ENCODE measurements at places on chromosomes 1 and 21. TPM values are rescaled to one million over a fixed set of nuclear protein-coding genes. Genes with fewer than 3 reads are reported as not detected.

- DNase-seq: no peak
- peaks cover 9% of the 10 kb centered on the region for H3K4me1 ChIP-seq
- H3K27me3 ChIP-seq: peaks cover 8% of the 10 kb centered on the region
- no peak overlapping the region for H3K27ac ChIP-seq
Measured at GRCh38 chr1:2144501-2145090, 50.0 kb downstream of the FAAP20 start.

The ATP1A2 gene
- not detected for total RNA-seq

DNA sequence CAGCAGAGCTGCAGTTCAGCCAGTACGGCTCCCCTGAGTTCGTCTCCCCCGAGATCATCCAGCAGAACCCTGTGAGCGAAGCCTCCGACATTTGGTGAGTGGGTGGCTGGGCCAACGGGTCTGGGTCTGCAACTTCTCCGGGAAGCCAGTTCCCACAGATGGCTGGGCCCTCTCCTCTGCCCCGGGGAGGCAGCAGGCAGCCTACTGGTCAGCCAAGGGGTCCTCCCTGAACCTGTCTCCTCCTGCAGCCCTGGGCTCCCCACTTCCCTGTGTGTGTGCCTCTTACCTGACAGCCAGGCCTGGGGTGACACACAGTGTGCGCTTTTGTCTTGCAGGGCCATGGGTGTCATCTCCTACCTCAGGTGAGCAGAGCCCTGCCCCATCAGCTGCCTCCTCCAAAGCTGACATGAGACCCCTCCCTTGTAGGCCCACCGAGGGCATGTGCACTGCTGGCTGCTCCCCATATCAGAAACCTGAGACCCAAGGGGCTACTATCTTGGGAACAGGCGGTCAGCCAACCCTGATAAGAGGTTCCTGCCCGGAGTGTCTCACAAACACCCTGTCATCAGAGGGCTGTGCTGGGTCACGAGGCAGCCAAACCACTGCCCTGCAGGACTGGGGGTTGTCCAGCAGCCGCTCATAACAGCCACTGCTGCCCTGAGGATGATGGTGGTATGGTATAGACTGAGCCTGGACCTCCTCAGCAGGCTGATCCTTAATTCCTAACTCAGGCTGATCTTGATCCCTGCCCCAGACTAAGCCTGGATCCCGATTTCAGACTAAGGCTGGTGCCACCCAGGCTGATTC lies 37.6 kb downstream of the TRIM11 start:
- H3K4me1 ChIP-seq: no peaks in the 10 kb centered on the region
- no peak overlapping the region for H3K4me3 ChIP-seq
- no peak for DNase-seq
- peaks cover 4% of the 10 kb centered on the region for H3K27me3 ChIP-seq
- no peaks in the 10 kb centered on the region for H3K36me3 ChIP-seq
- no peak overlapping the region for H3K27ac ChIP-seq

GRCh38 chr1:15249081-15249480 lies 2.1 kb downstream of the FHAD1 start:
- DNase-seq: no peak
- H3K36me3 ChIP-seq: no peaks in the 10 kb centered on the region
- H3K4me3 ChIP-seq: no peak overlapping the region
- H3K27me3 ChIP-seq: peaks cover 54% of the 10 kb centered on the region
- no peak overlapping the region for H3K27ac ChIP-seq

The GPR37L1 gene
- not detected for total RNA-seq

- H3K27me3 ChIP-seq: no peaks in the 10 kb centered on the region
- no peaks in the 10 kb centered on the region for H3K4me1 ChIP-seq
- no peak overlapping the region for H3K4me3 ChIP-seq
- no peaks in the 10 kb centered on the region for H3K36me3 ChIP-seq
Measured at GRCh38 chr1:73472810-73473209, 725.2 kb downstream of the LRRIQ3 start.

- H3K4me1 ChIP-seq: peaks cover 80% of the 10 kb centered on the region
- DNase-seq: peak; percentile 65
- peaks cover 2% of the 10 kb centered on the region for H3K27me3 ChIP-seq
- peak overlapping the region; percentile 90 for H3K4me3 ChIP-seq
- peak overlapping the region; percentile 88 for H3K27ac ChIP-seq
- peaks cover 12% of the 10 kb centered on the region for H3K36me3 ChIP-seq
Measured at GRCh38 chr21:25561668-25562641, 45.3 kb downstream of the MRPL39 start.

DNA sequence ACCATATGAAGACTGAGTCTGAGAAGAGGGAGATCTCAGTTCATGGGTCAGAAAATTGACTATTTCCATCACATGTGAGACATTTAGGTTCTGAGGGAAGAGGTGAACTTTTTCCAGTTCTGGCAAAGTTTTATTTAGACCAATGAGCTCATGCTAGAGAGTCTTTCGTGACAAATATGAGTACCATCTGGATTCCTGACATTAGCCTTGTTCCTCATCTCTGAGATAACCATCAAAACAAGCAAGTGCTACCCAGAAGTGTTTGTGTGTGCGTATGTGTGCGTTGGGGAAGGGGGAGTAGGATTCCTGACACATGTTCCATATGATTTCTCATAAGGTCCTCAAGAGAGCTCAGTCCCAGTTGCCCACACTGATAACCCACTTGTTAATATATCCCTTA lies 120.6 kb downstream of the FASLG start:
- peaks cover 12% of the 10 kb centered on the region for H3K4me1 ChIP-seq
- peaks cover 7% of the 10 kb centered on the region for H3K36me3 ChIP-seq
- 0 out of 2 replicates have a peak, but pooled peaks cover 2% of the 10 kb centered on the region for H3K27me3 ChIP-seq
- H3K4me3 ChIP-seq: no peak overlapping the region

DNA sequence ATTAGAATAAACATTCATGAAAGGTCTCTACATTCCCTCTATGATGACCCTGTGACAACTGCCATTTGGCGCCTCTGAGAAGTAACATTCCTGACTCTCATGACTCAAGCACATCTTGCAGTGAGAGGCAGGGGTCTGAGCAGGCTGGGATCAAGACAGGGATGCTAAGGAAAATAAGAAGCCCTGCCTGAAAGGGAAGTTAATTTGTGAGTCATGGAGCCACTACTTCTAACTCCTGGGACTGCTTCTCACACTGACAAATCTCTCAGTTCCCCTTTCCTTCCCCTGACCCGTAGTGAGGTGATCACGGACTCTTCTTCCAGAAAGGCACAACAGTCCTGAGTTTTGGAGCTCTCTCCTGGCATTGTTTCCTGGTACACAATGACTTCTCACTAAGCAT lies 231.9 kb downstream of the TNR start:
- H3K27ac ChIP-seq: no peak overlapping the region
- H3K4me3 ChIP-seq: no peak overlapping the region
- H3K36me3 ChIP-seq: no peaks in the 10 kb centered on the region

The TP73 gene
- total RNA-seq: not detected

The TAGLN2 gene
- total RNA-seq: 840 TPM

GRCh38 chr21:42056996-42057689 lies 14.0 kb upstream of the UMODL1 start:
- no peak overlapping the region for H3K4me3 ChIP-seq
- DNase-seq: no peak
- H3K27ac ChIP-seq: peak overlapping the region; percentile 18
- no peaks in the 10 kb centered on the region for H3K36me3 ChIP-seq
- peaks cover 46% of the 10 kb centered on the region for H3K27me3 ChIP-seq
- H3K4me1 ChIP-seq: peaks cover 11% of the 10 kb centered on the region

DNA sequence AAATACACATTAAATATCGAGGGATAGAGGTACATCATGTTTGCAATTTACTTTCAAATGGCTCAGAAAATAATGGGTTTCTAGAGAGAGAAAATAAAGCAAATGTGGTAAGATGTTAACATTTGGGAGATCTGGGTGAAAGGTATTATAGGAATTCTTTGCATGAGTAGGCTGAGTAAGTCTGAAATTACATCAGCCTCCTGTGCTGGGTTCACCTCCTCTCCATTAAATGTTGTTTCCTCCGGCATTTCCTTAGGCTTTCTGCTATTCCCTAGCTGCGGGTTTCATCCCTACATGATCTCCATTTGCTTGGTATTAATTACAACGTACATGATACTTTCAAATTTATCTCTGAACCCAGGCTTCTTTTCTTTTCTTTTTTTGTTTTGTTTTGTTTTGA lies 31.6 kb downstream of the ZMYND12 start:
- DNase-seq: no peak
- no peak overlapping the region for H3K27ac ChIP-seq
- peaks cover 36% of the 10 kb centered on the region for H3K4me1 ChIP-seq
- H3K27me3 ChIP-seq: peaks cover 37% of the 10 kb centered on the region
- H3K4me3 ChIP-seq: no peak overlapping the region

- no peaks in the 10 kb centered on the region for H3K27me3 ChIP-seq
- H3K4me1 ChIP-seq: peaks cover 29% of the 10 kb centered on the region
- DNase-seq: no peak
Measured at GRCh38 chr1:23408797-23409290, 15.7 kb downstream of the TCEA3 start.

GRCh38 chr1:31834501-31834900 lies 18.7 kb upstream of the SPOCD1 start:
- no peaks in the 10 kb centered on the region for H3K36me3 ChIP-seq
- peaks cover 14% of the 10 kb centered on the region for H3K4me1 ChIP-seq
- H3K27me3 ChIP-seq: peaks cover 7% of the 10 kb centered on the region
- DNase-seq: no peak
- H3K4me3 ChIP-seq: no peak overlapping the region

DNA sequence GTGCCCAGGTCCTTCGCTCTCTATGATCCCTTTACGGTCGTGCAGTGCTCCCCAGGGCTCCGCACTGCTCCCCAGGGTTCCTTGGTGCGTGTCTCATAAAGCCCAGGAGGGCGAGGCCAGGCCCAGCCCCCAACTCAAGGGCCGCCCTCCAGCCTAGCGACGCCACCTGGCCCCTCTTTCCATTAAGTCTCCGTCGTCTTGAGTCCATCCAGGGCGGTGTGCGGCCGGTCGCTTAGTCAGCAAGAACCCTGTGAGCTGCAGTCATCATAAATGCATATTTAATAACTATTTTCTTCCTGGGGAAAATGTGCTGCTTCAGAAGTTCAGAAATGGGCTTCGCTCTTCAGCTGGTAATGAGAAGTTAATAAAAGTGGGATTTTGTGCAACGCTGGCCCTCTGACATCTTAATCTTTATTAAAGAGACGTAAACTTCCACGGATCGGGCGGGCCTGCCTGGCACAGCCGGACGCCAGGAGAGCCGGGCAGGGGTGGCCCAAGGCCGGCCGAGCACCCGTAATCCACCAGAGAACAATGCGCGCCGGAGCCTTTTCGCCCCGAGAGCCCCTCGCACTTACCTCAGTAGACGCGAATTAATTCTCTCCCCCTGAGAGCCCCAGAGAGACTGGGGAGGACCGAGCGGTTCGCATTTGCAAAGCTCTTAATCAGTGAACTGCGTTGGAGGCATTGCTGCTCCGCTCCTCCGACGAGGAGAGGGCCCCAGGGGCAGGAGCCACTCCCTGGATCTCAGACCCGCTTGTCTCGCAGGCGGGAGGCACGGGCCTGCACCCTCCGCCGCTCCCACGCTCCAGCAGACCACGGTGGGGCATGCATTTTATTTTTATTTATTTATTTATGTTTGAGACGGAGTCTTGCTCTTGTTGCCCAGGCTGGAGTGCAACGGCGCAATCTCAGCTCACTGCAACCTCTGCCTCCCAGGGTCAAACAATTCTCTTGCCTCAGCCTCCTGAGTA lies 188.3 kb upstream of the ARHGEF16 start:
- no peak overlapping the region for H3K27ac ChIP-seq
- peaks cover 7% of the 10 kb centered on the region for H3K36me3 ChIP-seq
- H3K4me3 ChIP-seq: no peak overlapping the region
- H3K4me1 ChIP-seq: no peaks in the 10 kb centered on the region
- no peak for DNase-seq

The PPIH gene
- 45.6 TPM for total RNA-seq

DNA sequence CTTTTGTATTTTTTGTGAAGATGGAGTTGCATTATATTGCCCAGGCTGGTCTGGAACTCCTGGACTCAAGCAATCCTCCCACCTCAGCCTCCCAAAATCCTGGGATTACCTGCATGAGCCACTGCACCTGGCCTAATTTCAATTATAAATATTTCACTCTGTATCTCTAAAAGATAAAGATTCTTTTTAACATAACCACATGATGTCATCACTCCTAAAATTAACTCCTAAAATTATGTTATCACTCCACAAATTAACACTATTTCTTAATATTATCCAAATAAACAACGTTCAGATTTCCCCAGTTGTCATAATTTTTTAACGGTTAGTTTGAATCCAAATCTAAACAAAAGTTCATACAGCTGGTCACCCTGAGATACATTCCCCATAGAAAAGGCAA lies 43.0 kb downstream of the DESI2 start:
- no peak overlapping the region for H3K27ac ChIP-seq
- H3K4me1 ChIP-seq: no peaks in the 10 kb centered on the region
- no peak for DNase-seq
- H3K27me3 ChIP-seq: no peaks in the 10 kb centered on the region
- H3K36me3 ChIP-seq: peaks cover 46% of the 10 kb centered on the region
- no peak overlapping the region for H3K4me3 ChIP-seq

The CTSK gene
- total RNA-seq: 104 TPM

- no peaks in the 10 kb centered on the region for H3K4me1 ChIP-seq
- peaks cover 9% of the 10 kb centered on the region for H3K36me3 ChIP-seq
- no peak for DNase-seq
Measured at GRCh38 chr1:34611571-34611970, 143.3 kb upstream of the GJB5 start.

The PRDM16 gene
- not detected for total RNA-seq

DNA sequence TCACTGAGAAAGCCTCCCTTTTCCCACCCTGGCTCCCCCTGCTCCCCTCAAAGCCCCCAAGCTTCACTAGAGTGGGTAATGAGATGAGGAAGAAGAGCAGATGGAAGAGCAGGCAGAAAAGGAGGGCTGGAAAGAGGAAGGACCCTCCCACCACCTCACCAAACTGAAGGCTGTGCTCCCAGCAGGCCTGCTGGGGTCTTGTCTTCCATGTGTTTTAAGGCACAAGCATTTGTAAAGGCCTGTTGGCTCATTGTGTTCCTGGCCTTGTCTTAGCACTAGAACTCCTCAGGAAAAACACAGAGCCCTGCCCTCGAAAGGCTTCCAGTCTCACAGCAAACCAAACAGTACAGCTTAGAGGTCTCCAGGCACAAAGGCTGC lies 51.5 kb downstream of the TOMM20 start:
- no peak overlapping the region for H3K27ac ChIP-seq
- H3K4me1 ChIP-seq: peaks cover 30% of the 10 kb centered on the region
- no peak for DNase-seq
- H3K27me3 ChIP-seq: no peaks in the 10 kb centered on the region

All from HFFc6 (cell line).